ENCODE measurements at places on chromosomes 4 and X.

DNA sequence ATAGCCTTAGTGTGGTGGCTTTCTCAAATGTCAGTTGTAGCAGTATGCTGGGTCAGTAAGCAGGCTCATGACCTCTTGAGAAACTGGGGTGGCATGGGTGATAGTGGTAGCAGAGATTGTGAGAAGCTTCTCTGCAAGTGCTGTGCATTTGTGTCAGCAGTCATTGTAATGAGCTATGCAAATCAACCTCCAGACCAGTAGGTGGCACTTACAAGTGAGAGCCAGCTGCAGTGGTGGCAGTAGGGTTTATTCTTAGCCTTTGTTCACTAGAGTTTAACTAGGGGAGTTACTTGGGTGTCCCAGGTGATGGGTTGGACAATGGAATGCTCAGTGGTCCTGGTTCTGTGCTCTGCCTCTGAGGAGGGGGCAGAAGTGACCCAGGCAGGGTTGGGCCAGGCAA, 818.7 kb downstream of the PCDH7 start:
- no peak for DNase-seq

DNA sequence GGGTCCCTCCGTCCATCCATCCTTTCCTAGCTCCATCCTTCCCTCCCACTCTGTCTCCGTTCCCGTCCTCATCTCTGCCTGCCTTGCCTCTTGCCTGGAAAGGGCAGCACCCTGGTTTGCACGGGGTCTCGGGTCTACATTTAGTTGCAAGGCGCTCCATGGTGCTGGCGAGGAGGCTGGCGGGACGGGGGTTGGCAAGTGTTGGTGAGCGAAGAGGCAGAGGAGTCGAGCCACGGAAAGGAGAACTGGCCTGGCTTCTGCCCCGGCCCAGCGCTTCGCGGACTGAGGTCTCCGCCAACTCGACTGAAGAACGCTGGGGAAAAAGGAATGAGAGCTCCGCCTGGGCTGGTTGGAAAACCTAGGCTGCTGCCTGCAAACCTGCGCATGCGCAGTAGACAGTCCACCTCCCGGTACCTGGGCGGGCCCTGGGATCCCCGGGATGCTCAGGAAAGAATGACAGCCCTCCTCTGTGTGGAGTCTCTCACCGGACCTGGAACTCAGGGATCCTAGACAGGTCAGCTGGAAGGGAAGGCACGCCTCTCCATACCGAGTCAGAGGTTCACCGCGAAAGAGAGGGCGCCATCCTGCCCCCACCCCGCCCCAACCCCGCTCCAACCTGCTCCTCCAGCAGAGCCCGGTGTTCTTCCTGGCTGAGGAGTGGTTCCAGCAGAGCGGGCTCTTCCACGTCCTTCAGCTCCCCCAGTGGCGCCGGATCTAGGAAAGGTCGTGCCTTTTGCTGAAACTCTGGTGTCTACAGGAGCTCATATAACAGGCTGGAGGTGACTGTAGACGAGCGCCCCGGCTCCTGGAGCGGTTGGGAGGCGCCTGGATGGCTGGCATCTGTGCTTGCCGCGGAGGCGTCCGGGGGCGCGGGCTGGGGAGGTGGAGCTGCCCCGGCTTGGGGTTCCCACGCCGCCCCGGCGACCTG, 6.0 kb downstream of the FRG2 start:
- no peak for DNase-seq

- no peak for DNase-seq
These were observed at the start of gene FRMD7 for GRCh38 chrX:132127743-132128142. TSS of gene FRMD7 (minus strand) at chrX:132128020. CDS start at chrX:132127844, 176 bp downstream.

DNA sequence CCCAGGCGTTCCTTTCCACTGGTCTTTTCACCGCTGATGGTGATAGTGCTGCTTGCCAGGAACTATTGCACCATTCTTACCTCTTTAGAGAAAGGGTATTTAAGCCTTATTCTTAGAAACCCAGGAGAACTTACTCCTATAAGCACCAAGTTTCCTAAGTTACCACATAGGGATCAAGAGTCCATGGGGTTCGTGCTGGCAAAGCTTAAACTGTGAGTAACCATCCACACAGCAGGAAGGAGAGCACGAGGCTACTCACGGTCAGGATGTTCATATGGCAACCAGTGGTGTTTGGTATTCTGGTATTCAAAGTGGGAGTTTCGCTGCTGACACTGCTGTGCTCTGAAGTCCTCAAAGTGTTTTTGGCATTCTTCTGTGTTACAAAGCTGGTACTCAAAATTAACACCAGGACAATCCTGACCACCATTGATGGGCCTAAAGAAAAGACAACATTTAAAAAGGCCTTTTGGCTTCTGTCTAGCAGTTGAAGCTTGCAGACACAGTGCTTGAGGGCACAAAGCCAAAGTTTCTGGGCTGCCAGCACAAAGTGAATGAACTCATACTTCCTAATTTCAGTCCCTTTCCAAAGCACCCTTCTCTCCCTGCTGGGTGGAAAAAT, 256.9 kb downstream of the ADAMTS3 start:
- no peak for DNase-seq

DNA sequence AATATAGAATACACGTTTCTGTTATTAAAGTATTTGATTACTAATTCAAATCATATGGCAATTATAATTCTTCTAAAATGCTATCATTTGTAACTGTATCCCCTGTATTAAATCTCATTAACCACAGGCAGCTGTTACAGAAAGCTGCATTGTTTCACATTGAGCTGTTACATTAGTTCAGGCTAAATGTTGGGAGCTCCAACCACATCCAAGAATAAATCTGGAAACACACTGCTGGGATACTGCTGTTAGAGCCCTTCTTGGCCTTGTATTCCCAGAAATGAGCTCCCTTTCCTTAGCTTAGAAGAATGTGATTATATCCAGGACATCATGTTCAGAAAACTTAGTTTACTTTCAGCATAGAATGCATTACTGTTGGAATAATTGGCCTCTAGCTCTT, 48.2 kb downstream of the GUCY1B1 start:
- DNase-seq = no peak

DNA sequence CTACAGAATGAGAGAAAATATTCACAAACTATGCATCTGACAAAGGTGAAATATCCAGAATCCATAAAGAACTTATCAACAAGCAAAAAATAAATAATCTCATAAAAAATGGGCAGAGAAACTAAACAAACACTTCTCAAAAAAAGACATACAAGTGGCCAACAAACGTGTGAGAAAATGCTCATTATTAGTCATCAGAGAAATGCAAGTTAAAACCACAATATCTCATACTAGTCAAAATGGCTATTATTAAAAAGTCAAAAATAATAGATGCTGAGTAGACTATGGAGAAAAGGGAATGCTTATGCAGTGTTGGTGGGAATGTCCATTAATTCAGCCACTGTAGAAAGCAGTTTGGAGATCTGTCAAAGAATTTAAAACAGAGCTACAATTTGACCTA, 533.3 kb downstream of the TMA16 start:
- DNase-seq = no peak

- DNase-seq = no peak
These were observed 670.5 kb downstream of the GABRG1 start for GRCh38 chr4:45453258-45453853.

- DNase-seq = no peak
These were observed 51.1 kb downstream of the ADRA2C start for GRCh38 chr4:3816983-3817960.

GRCh38 chr4:158845311-158846041, 76.7 kb downstream of the FNIP2 start:
- no peak for DNase-seq

GRCh38 chr4:103074744-103075434, 1.7 kb downstream of the SLC9B2 start:
- DNase-seq = no peak

DNA sequence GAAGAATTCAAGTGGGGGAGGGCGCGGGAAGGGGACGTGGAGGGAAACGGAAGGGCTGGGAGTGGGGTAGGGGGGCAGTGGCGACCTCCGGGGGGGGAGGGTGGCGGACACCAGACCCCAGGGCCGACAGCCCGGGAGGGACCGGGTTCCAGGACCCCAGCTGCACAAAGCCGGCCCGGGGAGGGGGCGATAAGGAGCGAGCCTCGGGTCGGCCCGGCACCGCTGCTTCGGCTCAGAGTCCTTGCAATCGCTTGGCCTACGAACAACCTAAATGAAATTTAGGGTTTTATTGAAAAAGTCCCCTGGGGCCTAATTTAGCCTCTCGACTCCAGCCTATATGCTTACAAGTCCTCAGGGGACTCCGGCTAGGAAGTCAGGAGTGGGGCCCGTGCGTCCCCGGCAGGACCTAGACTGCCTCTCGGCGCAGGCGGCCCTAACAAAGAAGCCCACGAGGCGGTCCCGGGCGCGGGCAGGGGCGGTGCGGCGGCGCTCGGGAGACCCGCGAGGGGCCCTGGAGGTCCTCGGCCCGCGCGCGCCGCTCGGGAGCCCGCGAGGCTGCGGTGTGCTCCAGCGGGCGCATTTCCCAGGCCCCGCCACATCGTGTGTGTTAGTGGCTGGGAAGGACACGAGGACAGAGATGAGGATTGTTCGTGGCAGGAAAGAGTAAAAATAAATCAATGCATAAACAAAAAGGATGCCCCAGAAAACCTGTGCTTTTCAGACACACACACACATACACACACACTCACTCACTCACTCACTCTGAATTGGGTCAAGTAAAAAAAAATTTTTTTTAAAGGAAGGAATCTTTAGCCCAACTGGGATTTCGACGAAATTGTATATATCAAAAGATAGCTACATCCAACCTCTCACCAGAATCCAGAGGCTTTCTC, 70.0 kb downstream of the MGST2 start:
- no peak for DNase-seq

DNA sequence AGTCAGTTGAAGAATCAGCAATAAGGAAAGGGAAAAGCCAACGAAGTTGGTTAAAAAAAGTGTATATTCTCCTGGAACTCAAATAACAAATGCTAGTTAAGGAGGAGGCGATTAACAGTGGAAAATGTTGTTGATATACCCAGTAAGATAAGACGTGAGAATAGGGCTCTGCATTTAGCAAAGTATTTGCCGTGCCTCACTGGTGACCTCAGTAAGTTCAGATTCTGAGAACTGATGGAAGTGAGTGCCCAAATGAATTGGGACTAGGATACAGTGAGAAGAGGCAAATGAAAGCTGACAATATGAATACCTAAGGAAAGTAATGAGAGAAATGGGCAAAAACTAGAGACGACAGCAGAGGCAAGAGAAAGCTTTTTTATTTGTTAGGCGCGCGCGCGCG, 3.5 kb downstream of the TECRL start:
- no peak for DNase-seq

DNA sequence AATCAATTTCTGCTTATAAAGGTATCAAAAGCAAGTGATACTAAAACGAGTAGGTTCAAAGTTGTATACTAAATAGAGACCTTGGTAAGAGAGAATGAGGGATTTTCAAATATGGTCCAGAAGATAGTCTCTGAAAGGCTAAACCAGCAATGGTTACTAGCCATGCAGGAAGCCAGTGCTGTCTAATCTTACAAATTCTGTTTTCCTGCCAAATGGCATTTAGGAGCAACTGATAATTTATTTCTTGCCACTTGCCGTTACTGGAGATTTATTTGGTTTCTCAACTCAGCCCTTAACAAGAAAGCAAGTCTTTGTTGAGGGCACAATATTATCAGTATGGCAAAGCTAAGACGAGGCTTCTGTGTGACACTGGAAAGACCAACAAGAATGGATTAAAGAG, 47.2 kb downstream of the MAP7D3 start:
- DNase-seq = no peak
